ENCODE measurements at places on chromosomes 7 and 10. TPM values are rescaled to one million over a fixed set of nuclear protein-coding genes. Genes with fewer than 3 reads are reported as not detected.

The ARMH3 gene
- 19.3 TPM for polyA plus RNA-seq

The SFRP5 gene
- polyA plus RNA-seq: 25.0 TPM

The OPN4 gene
- not detected for polyA plus RNA-seq

The GPR37 gene
- polyA plus RNA-seq: 2.2 TPM

The CYCS gene
- polyA plus RNA-seq: 117 TPM

The DIP2C gene
- polyA plus RNA-seq: 16.5 TPM

The HACD1 gene
- 18.6 TPM for polyA plus RNA-seq

The NPSR1 gene
- 0.16 TPM for polyA plus RNA-seq

The GARIN1A gene
- polyA plus RNA-seq: 1.6 TPM

The HYAL4 gene
- not detected for polyA plus RNA-seq

The TMEM130 gene
- 4.4 TPM for polyA plus RNA-seq

The IL6 gene
- 2.1 TPM for polyA plus RNA-seq

The EVX1 gene
- polyA plus RNA-seq: not detected

The AGR3 gene
- polyA plus RNA-seq: 213 TPM

The OGDHL gene
- polyA plus RNA-seq: 20.0 TPM

The MUC3A gene
- 127 TPM for polyA plus RNA-seq

The ITIH5 gene
- 6.8 TPM for polyA plus RNA-seq

The SCIN gene
- 4.3 TPM for polyA plus RNA-seq

The PDE1C gene
- 2.6 TPM for polyA plus RNA-seq

The SH2D4B gene
- polyA plus RNA-seq: 0.01 TPM
